ENCODE measurements at places on chromosomes 6 and 20.

- DNase-seq, result no peak
Observed at GRCh38 chr6:91387290-91388059, 800.6 kb upstream of the MAP3K7 start.

DNA sequence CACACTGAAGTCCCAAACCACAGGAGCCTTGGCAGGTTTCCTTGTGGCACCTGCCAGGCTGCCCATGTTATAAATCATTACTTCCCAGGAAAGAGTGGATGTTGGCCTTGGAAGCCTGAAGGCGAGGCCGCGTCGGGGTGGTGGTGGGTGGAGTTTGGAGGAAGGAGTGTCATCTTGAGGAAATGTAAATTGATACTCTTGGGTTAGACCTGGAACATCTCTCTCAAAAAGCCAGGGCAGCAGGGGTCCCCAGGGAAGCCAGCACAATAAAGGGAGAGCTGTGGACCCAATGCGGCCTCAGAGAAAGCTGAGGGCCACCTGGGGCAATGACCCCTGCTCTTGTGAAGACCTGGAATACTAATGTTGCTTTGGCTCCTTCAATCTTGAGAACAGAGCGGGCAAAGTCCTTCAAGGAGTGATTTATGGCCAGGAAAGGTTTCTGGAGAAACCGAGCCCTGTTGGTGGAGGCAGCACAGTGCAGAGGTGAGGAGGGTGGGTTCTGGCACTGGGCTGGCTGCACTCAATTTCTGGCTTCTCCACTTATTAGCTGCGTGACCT lies 26.3 kb upstream of the TRAF3IP2 start:
- no peak for DNase-seq

GRCh38 chr6:24284006-24284405 lies 73.9 kb downstream of the DCDC2 start:
- DNase-seq, result no peak

GRCh38 chr6:109062767-109063352 lies 31.8 kb downstream of the SESN1 start:
- no peak for DNase-seq

Measured in stimulated activated CD4-positive, alpha-beta T cell treated with anti-CD3 and anti-CD28 coated beads, Interleukin-2, amount 100 ng/mL, for 24 hours (primary cell).